ENCODE measurements at places on chromosomes 6 and 20.

- no peak for DNase-seq
Observed at GRCh38 chr6:136947037-136947436, 24.9 kb downstream of the SLC35D3 start.

DNA sequence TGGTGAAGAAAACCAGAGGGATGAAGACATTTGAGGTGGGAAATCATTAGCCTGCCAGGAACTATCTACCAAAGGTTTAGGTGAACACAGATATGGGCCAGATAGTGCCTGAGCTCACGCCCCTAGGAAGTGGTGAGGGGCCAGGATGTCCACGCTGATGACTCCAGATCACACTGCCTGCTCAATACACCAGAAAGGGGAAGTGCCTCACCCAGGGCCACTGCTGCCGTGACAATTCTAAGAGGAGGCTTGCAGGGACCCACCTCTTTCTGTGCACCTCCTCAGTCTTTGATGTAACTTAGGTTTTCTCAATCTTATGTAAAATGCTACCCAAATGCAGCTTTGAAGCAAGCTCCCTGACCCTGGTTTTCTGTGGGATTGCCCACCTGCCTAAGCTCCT lies 5.4 kb upstream of the RAB44 start:
- DNase-seq, result no peak

- DNase-seq, result no peak
Observed at GRCh38 chr20:35085477-35086225, 7.0 kb downstream of the TRPC4AP start.

DNA sequence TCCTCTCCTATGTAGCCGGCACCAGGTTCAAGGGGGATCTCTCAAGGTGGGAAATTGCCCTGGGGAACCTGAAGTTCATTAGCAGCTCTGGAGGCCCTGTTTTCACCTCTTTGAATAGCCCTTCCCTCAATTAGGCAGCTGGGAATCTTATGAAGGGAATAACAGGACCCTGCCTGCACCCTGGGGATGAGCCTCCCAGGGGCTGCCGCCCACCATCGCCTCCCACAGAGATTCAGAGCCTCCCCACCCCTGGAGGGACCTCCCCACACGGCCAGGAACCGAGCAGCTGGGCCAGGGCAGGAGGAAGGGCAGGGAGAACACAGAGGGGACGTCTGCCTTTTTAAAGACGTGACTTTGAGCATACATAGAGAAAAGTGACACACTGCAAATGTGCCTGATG lies 4.6 kb upstream of the EEF1A2 start:
- no peak for DNase-seq

- DNase-seq, result no peak
Observed at GRCh38 chr6:164184410-164184809, 769.9 kb downstream of the QKI start.

GRCh38 chr20:62339647-62340062 lies 27.5 kb downstream of the LAMA5 start:
- DNase-seq, result no peak

- DNase-seq, result no peak
Observed at GRCh38 chr20:57650756-57651483, 30.7 kb upstream of the ZBP1 start.

DNA sequence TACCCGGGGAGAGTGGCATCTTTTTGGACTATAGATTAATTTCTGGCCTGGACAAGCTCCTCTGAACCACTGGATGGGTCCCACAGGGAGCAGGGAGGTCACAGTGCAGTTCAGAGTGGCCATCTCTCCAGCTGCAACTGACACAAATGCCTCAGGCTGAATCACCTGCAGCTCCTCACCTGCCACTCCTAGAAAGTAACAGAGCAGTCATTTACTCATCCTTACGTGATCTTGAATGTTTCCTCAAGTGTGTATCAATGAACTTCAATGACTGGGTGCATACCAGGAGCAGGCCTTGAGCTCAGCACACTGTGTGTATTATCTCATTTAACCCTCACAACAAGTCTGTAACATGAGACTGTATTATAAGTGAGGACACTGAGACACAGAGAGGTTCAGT lies 40.0 kb upstream of the SIRPG start:
- no peak for DNase-seq

DNA sequence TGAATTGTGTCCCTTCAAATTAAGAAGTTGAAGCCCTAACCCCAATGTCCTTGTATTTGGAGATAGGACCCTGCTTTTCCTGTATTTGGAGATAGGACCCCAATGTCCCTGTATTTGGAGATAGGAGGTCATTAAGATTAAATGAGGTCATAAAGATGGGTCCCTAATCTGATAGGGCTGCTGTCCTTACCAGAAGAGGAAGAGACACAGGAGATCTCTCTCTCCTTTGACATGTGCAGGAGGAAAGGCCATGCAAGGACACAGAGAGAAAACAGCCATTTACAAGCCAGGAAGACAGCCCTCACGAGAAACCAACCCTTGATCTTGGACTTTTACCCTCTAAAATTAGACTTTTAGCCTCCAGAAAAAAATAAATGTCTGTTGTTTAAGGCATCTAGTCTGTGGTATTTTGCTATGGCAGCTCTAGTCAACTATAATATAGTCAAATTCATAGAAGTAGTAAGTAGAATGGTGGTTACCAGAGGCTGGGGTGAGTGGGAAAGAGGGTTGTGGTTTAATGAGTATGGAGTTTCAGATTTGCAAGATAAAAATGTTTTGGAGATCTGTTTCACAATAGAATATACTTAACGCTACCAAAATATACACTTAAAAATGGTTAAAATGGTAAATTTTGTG lies 59.3 kb downstream of the UBE3D start:
- no peak for DNase-seq

- no peak for DNase-seq
Observed at GRCh38 chr20:8154638-8155037, 22.6 kb downstream of the PLCB1 start.

- no peak for DNase-seq
Observed at GRCh38 chr6:97572943-97573342, 289.9 kb upstream of the MMS22L start.

DNA sequence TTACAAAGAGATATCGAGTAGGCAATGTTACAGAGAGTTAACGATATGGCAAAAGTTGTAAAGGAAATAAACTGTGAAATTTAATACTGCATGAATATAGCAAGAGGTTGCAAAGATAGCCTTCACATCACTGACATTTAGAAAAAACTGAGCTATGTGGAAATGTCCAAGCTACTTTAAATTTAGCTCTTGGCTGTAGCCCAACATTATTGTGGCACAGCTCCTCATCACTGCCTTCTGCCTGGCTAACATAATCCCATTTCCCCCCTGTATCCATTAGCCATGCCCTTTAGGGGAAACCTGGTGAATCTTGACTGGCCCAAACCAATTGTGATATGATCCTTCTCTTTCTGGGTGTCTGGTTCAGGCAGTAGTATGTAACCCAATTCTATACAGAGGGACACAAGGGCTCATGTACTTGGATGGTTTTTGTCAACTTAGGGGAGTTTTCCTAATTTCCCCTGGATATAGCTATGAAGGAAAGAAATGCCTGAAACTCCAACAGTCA lies 115.4 kb downstream of the PFDN4 start:
- no peak for DNase-seq

DNA sequence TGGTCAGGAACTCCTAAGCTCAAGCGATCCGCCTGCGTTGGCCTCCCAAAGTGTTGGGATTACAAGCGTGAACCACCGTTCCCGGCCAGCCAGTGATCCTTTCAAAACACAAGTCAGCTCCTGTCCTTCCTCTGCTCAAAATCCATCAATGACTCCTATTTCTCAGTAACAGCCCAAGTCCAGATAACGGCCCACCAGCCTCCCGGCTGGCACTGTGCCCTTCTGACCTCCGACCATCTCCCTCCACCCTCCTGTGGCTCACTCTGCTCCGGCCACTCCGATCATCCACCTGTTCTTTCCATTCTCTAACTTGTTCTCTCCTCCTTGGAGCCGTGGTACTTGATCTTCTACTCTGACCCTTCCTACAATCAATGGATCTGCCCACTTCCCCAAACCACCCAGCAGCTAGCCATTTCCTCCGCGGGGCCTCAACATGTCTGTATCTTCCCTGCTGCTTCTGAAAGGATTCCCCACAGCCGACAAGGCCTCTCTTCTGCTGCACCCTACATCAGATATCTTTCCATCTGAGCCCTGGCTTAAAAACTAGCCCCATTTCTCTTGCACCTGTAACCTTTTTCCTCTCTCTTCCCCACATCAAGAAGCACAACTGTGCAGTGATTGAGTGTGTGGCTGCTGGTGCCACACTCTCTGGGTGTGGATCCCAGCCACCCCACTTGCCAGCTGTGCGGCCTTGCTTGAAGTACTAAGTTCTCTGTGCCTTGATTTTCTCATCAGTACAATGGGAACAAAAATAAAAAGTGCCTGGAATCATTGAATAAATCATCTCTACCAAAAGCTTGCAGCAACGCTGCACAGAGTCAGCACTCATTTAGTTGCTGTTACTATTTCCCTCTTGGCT lies 6.1 kb upstream of the ZMYND8 start:
- DNase-seq, result no peak

DNA sequence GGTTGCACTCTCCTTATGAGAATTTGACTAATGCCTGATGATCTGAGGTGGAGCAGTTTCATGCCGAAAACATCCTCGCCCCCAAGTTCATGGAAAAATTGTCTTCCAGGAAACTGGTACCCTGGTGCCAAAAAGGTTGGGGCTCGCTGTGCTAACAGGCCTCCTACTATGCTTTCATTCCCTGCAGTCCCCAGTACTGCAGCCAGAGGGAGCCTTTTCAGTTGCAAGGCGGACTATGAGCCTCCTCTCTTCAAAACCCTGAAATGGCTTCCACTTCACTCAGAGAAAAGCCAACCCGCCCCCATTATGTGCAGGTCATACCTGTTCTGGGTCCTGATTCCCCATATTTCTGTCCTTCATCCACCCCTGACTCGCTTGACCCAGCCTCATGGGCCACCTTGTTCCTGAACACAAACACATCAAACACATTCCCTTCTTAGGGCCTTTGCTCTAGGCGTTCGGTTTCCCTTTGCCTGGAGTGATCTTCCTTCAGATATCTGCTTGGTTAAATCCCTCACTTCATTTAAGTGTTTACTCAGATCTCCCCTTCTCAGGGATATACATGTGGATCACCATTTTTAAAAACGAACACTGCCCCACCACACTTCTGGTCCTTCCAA lies 173.7 kb downstream of the PHACTR1 start:
- peak; percentile 3 for DNase-seq

DNA sequence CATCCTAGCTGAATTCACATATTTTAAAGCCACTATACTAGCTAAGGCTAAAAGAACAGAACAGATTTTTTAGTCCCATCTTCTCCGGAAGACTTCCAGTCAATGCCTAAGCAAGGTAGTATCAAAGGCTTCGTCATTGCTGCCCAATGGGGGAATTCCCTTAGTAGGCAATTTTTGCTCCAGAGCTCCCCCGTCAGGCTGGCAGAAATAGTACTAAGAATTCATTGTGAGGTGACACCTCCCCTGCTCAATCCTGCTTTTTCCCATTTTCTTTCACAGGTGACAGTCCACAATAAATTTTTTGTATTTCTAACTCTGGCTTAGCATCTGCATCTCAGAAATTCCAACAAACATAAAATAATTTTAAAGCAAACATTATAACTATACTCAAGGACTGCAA lies 52.8 kb upstream of the SRSF6 start:
- no peak for DNase-seq

GRCh38 chr6:41531591-41532582 lies 14.3 kb upstream of the FOXP4 start:
- DNase-seq, result no peak

GRCh38 chr20:2603816-2604505 lies 48.5 kb upstream of the NOP56 start:
- no peak for DNase-seq

GRCh38 chr6:81265106-81265505 lies 487.4 kb downstream of the TENT5A start:
- DNase-seq, result no peak

- DNase-seq, result peak; percentile 51
Observed at GRCh38 chr6:42901538-42901957, 14.3 kb upstream of the PTCRA start.

GRCh38 chr6:72651967-72652956 lies 30.4 kb downstream of the KCNQ5 start:
- no peak for DNase-seq

DNA sequence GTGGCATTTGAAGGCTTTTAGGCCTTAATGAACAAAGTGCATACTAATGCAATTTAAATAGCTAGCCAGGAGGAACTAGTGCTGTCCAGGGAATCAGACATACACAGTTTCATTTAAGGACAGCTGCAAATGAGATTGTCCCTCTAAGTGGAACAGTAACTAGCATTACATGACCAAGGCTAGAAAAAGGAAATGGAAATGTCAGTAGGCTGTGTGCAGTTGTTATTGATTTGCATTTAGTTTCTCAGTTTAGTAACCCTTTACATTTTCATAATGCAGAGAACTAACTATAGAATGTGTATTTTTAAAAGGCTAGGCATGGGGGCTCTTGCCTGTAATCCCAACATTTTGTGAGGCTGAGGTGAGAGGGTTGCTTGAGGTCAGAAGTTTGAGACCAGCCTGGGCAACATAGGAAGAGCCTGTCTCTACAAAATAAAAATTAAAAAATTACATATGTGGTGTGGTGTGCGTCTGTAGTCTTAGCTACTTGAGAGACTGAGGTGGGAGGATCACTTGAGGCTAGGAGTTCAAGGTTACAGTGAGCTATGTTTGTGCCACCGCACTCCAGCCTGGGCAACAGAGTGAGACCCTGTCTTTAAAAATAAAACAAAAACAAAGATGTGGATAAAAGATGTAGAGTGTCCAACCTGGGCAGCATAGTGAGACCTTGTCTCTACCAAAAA lies 468.0 kb downstream of the UTRN start:
- DNase-seq, result no peak

DNA sequence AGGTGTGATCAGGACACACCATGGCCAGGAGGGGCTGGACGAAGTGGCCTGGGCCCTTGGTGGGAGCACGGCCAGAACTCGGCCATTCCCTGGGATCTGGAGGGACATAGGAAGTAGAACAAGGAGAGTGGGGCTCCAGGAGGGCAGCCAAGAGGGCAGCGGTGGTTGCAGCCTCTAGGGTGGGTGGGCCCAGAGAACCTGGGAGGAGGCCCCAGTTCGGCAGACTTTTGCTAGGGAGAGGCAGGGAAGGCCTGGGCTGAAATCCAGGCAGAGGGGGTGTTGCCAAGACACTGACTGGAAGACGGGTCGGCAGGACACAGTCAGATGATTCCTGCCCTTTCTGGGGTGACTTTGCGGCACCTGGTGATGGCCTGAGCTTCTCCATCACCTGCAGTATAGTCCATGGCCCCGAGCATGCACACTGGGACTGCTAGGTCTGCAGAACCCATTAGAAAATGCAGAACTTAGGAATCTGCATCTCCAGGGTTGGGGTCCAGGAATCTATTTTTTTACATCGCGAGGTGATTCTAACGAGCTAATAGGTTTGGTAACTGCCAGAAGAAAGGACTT lies 224.8 kb downstream of the SYNDIG1 start:
- DNase-seq, result no peak

DNA sequence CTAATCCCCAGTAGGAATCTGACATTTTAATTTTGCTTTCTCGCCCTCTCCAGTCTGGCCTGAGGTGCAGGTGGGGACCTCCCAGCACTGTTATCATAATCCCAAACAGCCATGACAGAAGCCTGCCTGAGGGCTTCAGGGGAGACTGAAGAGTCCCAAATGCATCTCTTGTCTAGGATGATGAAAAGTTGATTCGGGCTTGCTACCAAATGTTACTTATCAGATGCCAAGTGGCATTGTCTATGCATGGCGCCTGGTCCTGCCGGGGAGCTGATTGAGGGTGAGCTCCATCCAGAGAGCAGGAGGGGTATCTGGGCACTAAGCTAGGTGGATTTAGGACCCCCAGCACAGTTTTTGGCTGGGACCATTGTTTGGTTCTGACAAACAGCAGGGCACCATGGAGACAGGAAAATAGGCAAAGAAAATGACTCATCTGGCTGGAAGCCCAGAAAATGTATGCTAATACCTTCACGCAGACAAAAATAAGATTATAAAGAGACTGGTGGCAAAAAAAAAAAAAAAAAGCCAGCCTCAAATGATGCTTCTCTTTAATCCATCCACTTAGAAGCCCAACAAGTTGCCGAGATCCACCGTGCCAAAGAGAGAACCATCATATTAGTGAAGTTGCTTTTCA lies 513.7 kb upstream of the SULF2 start:
- DNase-seq, result no peak
